Stimulated activated CD8-positive, alpha-beta memory T cell treated with anti-CD3 and anti-CD28 coated beads, Interleukin-15, amount 100 ng/mL, for 1 hour (primary cell): ENCODE measurements at places on chromosomes 4 and X.
A peak's percentile ranks its signal among the peaks of the same experiment; 100 is the strongest.

DNA sequence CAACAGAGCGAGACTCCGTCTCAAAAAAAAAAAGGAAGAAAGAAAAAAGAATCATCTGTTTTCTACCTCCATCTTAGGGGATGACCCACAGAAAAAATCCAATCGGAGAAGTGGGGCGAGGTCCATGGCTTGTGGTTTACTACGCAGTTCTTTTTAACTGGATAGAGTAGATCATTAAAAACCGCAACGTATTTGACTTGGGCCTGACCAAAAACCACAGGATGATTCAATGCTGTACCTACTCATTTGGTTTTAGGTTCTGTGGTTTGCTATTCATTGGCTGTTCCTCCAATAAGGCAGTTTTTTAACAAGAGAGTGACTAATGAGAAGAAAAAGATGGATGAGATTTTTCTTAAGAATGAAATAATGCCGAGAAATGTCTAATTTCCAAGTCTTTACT is 83.7 kb downstream of the FREM3 start:
- DNase-seq: no peak

DNA sequence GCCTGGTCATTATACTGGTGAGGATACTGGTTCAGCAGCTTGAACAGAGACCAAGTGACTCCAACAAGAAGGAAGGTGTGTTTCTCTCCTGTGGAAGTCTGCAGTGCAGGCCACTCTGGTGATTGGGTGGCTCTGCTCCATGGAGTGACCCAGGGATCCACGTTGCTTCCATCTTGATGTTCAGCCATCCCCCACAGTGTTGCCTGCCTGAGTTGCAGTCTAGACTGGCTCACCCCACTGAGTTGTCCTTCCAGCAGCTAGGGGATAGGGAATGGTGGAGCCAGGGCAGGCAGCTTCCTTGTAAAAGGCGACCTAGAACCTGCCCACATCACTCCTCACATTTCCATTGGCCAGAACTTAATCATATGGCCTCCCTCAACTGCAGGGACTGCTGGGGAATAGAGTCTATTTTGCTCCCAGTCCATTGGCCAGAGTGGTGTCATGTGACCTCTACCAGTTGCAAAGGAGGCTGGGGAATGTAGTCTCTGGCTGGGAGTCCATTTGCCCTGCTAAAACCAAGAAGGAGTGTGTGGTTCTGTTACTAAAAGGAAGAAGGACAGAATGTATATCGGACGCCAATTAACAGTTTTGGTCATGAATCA is 8.0 kb downstream of the MAN2B2 start:
- DNase-seq: no peak

DNA sequence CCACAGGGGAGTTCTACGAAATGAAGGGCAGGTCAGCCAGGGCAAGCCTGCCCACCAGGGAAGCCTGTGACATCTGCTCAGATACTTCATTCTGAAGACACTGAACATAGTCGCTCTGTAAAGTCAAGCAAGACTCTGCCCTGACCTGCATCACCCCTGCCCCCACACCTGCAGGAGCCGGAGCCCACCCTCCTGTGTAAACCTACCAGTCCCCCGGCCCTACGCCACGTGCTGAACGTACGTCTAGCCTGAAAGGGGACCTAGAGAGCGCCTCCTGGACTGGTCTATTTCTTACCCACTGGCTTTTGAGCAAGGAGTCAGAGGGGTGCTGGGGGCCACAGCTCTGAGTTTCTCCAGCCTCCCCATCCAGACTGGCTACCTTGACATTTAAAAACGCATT is 11.6 kb downstream of the CCNQ start:
- no peak for DNase-seq

- no peak for DNase-seq
These were observed 149.6 kb upstream of the MID1 start for GRCh38 chrX:10769696-10770619.

- DNase-seq: no peak
These were observed at the start of gene IL1RAPL2 for GRCh38 chrX:104565791-104566680. Gene IL1RAPL2, plus strand, starts transcription at chrX:104566199.

DNA sequence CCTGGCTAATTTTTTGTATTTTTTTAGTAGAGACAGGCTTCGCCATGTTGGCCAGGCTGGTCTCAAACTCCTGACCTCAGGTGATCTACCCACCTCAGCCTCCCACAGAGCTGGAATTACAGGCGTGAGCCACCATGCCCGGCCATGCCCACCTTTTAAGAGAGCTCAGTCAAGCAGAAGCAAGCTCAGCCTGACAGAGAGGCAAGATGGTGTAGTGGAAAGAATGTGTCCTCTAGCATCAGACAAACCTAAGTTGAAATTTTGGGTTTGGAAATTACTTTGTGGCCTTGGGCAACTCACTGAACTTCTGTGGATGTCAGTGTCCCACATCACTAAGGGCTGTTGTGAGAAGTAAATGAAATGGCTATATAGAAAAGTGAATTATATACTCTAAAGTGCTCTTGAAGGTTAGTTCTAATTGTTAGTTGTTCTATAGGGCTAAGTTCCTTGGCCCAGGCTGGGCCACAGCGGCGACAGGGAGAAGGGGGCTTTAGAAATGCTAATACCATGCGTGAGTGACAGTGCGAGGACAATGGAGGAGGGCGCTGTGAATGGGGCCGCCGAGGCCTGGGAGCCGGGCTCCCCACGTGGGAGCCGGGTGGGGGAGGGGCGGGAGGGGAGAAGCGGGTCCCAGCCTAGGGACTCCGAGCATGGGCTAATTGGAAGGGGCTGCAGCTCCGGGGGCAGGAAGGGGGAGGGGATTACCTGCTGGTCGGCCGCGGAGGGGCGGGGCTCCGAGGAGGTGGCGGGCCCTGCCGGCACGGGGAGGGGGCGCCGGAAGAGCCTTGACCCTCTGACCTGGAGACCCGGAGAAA is 15.6 kb downstream of the PJA1 start:
- DNase-seq: no peak

GRCh38 chrX:15686818-15687685 is 22.4 kb upstream of the CLTRN start:
- DNase-seq: peak; percentile 16

GRCh38 chr4:122119739-122120138 is 32.4 kb upstream of the BLTP1 start:
- no peak for DNase-seq

DNA sequence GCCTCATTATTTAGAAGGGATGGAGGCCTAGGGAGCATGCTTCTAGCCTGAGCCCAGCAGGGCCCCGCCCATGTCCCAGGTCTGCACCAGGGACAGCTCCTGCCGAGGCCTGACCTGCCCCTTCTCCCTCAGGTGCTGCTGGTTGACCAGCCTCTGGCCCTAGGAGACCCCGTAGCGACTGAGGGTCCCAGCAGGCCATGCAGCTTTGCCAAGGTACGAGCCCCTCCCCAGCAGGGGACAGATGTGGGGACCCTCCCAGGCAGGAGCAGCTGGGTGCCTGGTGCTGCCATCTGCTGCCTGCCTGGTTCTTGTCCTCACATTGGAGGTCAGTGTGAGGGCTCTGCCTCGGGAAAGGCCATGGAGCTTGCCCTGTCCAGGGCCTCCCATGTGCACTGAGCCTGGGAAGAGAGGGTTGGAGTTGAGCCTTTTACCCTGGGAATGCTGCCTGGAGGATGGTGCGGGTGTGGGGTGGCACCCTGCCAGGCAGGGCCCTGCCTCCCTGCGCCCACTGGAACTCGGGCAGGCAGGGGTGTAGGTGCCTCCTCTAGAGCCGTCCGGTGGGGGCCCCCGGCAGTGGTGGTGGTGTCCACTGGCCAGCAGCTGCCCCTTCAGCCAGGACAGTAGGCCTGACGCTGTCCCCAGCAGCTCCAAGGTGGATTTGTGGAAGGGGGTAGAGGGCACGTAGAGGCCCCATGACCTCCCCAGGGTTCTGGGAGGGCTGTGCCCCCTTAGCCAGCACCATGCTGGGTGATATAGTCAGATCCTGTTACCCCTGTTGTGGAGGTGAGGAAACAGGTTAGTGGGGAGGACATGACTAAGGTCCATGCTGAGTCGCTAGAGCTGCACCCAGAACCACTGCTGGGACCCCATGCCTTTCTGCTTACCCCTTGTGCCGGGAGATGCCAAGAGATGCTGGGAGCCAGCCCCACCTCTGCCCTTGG is 2.2 kb upstream of the MSANTD1 start:
- DNase-seq: no peak

GRCh38 chr4:7154351-7154981 is 37.9 kb upstream of the SORCS2 start:
- DNase-seq: no peak

DNA sequence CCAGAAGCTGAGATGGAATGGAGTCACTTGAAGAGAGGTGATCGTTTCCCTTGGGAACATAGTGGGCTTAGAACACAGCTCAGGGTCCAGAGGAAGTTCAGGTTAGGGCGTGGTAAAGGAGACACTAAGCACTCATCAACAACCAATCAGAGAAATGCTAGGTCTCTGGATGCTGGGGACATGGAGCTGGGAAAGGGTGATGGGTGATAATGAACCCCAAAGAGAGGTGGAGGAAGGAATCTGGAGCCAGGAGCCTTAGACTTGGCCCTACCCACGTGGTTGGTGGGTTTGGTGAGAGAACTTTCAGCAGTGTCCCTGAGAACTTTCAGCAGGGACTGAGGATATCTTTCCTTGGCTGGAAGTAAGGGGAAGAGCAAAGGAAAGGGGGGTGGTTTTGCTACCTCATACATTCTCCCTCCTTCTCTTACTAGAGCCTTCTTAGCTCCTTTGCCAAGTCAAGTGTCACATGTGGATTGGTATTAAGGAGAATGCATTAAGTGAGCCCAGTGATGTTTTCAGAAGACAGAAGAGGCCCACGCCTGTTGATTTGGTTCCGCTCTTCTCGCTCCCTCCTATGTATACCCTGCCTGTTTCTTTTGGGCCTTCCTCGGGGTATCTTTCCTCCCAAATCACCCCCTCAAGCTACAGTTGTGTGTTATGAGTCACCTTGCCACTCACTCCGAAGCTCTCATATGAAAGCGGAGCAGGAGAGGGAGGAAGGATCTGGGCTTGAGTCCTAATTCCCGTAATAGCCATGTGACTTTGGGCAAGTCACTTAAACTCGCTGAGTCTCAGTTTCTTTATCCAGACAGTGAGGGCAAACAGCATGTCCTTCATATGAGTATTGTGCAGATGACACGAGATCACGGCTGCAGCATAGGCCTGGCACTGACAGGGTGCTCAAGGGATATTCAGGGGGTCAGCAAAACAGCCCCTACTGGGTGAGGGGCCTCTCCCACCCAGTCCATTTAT is 63.1 kb downstream of the TSC22D3 start:
- no peak for DNase-seq

- no peak for DNase-seq
These were observed 618.0 kb downstream of the STPG2 start for GRCh38 chr4:97525236-97525635.

GRCh38 chr4:186781032-186781917 is 57.6 kb upstream of the FAT1 start:
- no peak for DNase-seq

DNA sequence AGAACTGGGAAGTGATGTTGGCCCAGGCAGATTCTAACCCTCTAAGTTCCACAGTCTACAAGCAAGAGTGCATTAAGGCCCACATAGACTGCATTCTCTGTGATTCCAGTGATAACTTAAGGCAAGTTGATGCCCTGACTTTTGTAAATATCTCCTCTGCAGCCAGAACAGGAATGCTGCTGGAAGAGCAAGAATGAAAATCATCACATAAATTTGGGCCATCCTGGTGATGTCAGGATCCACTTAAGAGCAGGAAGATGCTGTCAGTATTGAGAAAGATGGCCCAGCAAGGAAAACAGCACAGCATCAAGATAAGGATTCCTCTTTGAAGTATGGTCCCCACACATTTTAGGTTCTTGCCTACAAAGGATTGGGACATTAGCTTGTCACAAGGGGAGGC is 52.4 kb downstream of the TMPRSS11F start:
- DNase-seq: no peak

GRCh38 chr4:161585011-161585410 is 578.8 kb downstream of the FSTL5 start:
- no peak for DNase-seq

DNA sequence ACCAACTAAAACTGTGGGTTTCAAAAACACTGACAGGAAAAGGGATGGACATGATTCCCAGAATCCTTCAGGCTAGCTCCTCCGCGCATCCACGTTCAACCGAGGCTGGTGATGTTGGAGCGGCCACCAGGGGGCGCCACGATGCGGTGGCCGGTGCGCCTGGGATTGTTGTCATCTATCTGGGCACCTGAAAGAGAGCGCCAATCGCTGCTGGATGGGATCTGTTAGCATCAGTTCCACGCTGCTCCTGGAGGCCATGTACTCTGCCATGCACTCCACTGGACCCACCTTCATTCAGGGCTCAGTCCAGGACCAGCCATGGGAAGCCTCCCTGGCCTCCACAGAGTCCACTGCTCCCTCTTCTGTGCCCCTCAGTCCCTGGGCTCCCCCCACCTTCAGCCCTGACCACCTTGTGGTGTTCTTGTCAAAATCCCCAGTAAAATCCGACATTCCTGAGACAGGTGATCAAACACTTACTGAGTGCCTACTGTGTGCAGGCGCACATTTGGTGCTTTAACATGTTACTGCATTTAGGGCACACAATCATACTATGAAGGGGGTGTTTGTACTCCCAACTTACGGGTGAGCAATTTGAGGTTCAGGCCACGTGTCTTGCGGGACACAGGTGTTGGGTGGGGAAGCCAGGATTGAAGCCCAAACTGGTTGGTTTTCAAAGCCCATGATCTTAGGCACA is 71.1 kb downstream of the CRMP1 start:
- DNase-seq: no peak

DNA sequence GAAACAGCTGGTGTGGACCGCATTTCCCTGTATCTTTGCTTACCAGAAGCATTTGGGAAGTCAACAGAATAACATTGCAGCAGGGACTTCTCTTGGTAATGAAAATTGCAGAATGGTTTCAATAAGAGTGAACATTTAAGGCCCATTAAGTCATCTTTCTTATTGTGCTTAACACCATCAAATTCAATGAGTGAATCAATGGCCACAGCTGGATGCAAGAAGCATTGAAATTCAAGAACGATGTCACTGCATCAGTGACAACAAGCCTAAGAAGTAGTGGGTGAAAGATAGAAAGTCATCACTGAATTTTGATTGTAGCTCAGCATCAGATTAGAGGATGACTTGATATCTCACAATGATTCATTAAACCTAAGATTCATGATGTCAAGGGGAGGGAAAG is 93.9 kb upstream of the GPM6A start:
- no peak for DNase-seq

GRCh38 chrX:37846558-37846933 is 825 bp downstream of the DYNLT3 start:
- DNase-seq: no peak

GRCh38 chr4:48575964-48576363 is 85.9 kb downstream of the ZAR1 start:
- DNase-seq: no peak

- peak; percentile 43 for DNase-seq
These were observed 28.8 kb upstream of the SOWAHD start for GRCh38 chrX:119729408-119730201.

DNA sequence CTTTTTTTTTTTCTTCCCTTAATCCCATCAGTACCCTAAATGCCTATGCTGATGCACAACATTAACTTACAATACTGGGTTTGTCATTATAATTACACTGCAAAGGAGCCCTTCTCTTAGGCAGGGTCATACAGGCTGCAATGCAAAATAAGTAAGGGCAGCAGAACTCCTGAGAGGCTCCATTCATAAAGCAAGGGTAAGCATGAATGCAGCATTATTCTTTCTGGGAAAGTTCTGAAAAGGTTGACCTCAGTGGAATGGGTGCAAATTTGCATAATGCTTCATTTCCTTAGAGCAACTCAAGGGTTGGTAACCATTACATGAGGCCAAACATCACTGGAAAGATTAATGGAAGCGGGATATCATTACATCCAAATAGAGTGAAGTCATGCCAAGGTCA is 789.2 kb downstream of the KLHL13 start:
- no peak for DNase-seq

GRCh38 chr4:61828960-61829359 is 628.8 kb downstream of the ADGRL3 start:
- DNase-seq: no peak
